ENCODE measurements at places on chromosomes 12 and 14. TPM values are rescaled to one million over a fixed set of nuclear protein-coding genes. Genes with fewer than 3 reads are reported as not detected.
A peak's percentile ranks its signal among the peaks of the same experiment; 100 is the strongest.

Gene PELI2
- total RNA-seq: 2.3 TPM

Gene CISTR
- not detected for total RNA-seq

Gene NYNRIN
- not detected for total RNA-seq

Gene GPRC5A
- 0.30 TPM for total RNA-seq

Gene SAMD15
- 0.90 TPM for total RNA-seq

Gene KCNMB4
- 0.34 TPM for total RNA-seq

Gene CLEC14A
- not detected for total RNA-seq

Gene GALNT8
- total RNA-seq: 0.57 TPM

Gene CELA1
- total RNA-seq: not detected

Gene IFT43
- 13.1 TPM for total RNA-seq

GRCh38 chr12:46983959-46984841 lies 95.2 kb upstream of the PCED1B start:
- DNase-seq: peak; percentile 6

DNA sequence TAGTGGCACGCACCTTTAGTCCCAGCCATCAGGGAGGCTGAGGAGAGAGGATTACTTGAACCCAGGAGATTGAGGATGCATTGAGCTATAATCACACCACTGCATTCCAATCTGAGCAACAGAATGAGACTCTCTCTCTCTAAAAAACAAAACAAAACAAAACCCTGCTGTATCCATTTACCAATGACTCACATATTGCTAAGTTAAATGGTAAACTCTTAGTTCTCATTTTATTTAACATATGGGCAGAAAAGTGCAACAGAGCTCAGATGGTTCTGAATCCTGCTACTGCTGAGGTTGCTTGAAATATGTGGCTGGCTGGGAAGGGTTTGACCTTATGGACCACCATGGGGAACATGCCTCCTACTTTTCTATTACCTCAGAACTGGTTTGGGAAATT lies 33.7 kb upstream of the CCNT1 start:
- DNase-seq: no peak

DNA sequence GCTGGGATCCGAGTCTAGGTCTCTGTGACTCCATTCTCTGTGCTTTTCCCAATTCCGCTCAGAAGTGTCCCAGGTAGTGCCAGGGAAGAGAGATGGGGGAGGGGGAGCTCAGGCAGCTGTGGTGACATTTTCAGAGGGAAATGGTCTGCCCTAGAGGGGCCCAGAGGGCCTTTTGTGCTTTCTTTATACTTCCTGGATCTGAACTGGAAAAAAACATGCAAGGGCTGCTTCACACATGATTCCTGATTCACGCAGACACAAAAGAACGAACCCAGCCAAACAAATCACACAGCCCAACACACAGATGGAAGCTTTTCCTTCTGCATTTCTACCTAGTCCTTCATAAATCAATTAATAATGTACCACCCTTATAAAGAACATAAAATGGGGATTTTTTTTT lies 26.5 kb downstream of the GPR68 start:
- no peak for DNase-seq

DNA sequence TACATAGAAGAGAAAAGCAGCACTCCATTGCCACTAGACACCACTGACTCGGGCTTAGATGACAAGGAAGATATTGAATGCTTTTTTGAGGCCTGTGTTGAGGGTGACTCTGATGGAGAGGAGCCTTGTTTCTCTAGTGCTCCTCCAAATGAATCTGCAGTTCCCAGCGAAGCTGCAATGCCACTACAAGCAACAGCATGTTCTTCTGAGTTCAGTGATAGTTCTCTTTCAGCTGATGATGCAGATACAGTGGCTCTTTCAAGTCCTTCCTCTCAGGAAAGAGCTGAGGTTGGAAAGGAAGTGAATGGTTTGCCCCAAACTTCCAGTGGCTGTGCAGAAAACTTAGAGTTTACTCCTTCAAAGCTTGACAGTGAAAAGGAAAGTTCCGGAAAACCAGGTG lies 114.5 kb upstream of the NPAS3 start:
- DNase-seq: no peak

DNA sequence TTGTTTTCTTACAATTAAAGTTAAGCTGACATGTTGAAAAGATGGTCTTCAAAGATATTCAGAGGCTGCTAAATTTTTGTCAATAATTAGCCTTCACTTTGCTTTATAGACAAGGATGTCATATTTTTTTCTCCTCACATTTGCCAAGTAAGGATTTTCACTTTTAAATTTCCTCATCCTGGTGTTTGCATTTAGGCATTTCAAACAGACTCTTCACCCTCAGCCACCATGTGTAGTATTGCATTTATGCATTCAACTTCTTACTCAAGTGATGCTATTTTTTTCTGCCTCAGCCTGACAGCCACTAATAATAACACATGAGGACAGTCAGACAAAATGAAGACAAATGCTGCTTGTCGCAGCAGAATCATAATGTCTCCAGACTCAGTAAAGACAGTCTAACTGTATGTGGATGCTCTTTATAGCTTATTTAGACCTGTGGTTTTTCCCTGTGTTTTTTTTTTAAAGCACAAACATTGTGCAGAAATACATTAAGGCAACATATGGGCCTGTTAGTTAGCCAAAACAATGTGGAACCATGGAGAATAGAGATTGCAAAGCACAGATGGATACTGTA lies 481.5 kb downstream of the NPAS3 start:
- no peak for DNase-seq

DNA sequence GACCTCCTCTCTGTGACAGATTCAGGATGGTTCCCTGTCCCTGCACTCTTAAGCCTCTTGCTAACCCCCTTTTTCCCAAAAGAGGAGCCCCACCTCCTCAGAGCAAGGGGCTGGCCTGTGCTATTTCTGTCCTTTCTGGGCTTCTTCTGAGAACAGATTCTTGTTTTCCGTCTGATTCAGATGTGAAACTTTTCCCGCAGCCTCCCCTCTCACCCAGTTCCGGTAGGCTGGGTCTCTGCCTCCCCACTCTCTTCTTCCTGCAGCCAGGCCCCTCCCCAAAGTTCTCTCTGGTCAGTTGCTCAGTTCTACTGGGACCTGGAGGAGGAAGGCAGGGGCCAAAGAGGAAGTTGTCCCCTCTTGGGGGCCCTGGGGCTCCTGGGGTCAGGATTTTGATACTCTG lies 11.8 kb downstream of the PDE1B start:
- no peak for DNase-seq

DNA sequence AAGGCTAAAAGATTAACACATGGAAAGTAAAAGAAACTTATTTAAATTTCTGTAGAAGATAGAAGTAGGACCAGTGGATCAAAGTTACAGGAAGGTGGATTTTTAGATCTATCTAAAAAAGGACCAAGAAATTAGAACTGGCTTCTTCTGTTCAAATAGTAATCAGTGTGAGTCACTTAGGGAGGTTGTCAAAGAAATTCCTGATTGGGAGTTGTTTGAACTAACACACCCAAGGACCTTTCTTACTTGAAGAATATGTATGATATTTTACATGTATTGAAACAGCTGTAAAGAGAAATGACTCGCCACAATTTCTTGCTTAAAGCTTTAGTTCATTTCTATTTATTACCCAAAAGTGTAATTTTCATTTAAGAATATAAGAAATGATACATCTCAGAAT lies 256.9 kb downstream of the RAD51B start:
- no peak for DNase-seq

DNA sequence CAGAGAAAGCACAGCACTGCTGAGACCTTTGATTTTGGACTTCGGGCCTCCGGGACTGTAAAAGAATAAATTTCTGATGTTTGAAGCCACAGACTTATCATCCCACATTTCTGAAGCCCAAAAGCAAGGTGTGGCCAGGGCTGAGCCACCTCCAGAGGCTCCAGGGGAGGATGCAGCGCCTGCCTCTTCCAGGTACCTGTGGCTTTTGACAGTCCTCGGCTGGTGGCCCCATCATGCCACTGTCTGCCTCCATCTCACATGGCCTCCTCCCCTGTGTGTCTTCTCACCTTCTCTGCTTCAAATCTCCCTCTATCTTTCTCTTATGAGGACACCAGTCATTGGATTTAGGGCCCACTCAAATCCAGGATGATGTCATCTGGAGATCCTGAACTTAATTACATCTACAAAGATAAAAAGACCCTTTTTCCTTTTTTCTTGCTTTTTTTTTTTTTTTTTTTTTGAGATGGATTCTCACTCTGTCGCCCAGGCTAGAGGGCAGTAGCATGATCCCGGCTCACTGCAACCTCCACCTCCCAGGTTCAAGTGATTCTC lies 15.4 kb downstream of the GSC start:
- DNase-seq: no peak

- DNase-seq: no peak
These were observed 90.0 kb upstream of the CLMN start for GRCh38 chr14:95409477-95410272.

DNA sequence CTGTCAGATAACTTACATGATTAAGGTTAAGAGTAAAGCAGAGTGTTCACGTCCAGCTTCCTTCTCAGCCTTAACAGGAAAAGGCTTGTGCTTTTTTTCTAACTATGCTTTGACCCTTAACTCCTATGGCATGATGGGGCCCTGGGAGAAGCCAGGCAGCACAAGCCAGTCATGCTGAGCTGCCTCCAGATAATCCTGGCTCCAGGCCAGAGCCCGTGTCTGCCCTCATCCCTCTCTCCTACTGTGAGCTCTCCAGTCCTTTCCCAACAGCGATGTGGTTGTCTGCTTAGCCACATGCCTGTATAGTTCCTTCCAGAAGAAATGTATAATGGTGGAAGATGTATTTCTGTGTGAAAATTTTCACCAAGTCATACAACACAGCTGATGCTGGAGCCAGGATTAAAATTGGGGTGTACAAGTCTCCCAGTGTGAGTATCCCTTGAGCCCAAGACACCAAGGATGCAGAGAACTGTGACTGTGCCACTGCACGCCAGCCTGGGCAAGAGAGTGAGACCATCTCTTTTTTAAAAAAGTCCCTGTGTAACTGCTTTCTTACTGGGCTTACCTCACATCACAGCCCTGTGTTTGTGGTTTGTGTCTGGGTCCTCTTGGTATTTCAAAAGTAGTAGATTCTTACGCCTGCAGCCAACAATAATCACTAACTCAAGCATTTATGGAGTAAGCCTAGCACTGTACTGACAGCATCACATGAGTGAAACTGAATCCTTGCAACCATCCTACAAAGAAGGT lies 7.9 kb upstream of the ITFG2 start:
- no peak for DNase-seq

DNA sequence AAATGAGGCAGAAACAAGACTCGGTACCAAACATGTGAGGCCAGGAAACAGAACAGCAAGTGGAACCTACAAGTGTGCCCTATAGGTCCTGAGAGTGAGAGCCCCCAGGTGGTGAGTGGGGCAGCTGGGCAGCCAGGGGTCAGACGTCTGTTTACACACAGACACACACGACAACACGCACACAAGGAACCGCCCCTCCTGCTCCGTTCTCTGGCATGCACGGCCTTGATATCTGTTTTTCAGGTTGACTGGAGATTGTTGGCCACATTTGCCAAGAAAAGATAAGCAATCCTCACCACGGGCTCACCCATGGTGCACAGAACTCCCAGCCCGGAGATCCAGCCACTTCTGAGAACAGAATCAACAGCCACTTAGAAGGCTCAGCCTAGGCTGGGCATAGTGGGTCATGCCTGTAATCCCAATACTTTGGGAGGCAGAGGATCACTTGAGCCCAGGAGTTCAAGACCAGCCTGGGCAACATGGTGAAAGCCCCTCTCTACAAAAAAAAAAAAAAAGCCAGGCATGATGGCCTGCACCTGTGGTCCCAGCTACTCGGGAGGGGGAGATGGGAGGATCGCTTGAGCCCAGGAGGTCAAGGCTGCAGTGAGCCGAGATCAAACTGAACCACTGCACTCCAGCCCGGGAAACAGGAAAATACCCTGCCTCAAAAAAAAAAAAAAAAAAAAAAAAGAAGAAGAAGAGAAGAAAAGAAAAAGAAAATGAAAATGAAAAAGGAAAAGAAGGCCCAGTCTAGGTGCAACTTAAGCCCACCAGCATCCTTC lies 19.4 kb upstream of the EIF5 start:
- no peak for DNase-seq

- DNase-seq: no peak
These were observed 40.6 kb downstream of the EP400 start for GRCh38 chr12:131990066-131990979.

GRCh38 chr12:20508359-20508758 lies 140.0 kb downstream of the PDE3A start:
- DNase-seq: no peak

- no peak for DNase-seq
These were observed 42.0 kb downstream of the IQSEC3 start for GRCh38 chr12:108594-108993.

DNA sequence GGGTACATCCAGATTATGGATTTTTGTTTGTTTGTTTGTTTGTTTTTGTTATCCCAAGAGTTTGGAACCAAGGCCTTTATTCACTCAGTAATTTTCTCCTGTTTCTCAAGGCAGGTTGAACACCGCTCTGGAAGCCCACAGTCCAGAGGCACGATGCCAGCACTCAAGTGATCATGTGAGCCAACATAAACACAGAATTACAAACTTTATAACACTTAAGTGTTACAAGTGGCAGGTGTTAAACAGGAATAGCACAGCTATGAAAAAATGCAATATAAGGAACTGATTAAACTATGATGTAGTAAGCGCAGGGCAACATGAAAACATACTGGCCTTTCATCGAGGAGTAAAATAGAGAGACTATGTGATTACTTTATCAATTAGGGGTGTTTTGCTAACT lies 1885.8 kb upstream of the SEL1L start:
- no peak for DNase-seq

DNA sequence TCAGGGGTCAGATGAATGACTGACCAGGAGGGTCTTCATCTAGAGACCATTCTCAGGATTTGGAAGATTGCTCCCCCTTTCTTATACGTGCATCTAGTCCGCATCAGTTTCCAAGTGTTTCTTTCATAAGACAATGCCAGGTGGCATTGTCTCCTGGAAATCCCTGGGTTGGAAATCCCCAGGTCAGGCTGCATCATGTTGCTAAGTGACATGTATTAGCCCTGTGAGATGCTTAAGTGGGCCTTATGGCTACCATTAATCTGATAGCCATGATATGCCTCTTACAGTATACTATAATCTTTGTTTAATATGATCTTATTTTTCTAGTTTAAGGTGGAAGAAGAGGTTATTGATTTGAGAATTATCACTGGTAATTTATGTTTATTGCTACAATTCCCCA lies 92.8 kb downstream of the DIO3 start:
- no peak for DNase-seq

GRCh38 chr12:6773590-6774351 lies 1.5 kb downstream of the LAG3 start:
- DNase-seq: peak; percentile 65

- no peak for DNase-seq
These were observed 48.9 kb downstream of the BDKRB1 start for GRCh38 chr14:96304956-96305355.

All from activated T-cell treated with anti-CD3 and anti-CD28 coated beads, Interleukin-2, amount 50 U/mL, for 4 hours (primary cell).